ENCODE measurements at places on chromosomes 11 and 22.

GRCh38 chr11:129493746-129494145 is 118.1 kb downstream of the BARX2 start:
- no peak for DNase-seq

GRCh38 chr11:69501891-69502860 is 20.7 kb downstream of the LINC01488 start:
- no peak for DNase-seq

- DNase-seq = no peak
Observed at GRCh38 chr11:65826984-65827735, 6.6 kb upstream of the SNX32 start.

DNA sequence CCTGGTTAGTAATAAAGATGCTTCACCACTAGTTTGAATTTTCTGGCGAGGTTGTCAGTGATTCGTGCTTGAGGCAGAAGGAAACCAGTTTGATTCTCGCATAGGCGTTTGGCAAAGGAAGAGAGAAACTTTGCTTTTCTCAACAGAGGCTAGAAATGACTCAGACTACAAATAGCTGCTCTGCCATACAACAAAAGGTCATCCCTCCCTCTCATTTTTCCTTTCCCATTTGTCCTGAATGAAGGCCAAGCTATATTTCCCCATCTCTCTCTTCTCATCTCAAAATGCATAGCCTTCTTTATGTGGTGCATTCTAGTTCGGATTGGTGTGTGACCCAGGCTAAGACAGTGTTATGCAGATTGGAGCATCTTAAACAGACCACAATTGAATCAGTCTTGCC is 741.4 kb downstream of the NTM start:
- DNase-seq = no peak

DNA sequence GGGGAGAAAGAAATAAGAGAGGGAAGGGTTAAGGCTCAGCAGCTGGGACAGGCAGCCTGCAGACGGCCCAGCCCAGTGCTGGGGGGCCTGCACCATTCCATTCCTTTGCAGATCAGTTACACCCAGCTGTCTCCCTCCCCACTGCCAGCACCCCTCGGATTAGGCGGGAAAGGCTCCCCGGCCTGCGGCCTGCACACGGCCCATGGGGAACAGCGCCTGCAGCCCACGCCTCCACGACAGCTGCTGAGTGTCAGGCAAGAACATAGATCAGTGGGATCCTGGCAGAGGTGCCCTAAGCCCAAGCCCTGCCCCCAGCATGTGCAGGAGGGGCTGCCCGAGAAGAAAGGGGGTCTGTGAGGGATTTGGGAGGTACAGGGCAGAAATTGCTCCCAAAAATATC is 65.8 kb upstream of the MYOD1 start:
- no peak for DNase-seq

DNA sequence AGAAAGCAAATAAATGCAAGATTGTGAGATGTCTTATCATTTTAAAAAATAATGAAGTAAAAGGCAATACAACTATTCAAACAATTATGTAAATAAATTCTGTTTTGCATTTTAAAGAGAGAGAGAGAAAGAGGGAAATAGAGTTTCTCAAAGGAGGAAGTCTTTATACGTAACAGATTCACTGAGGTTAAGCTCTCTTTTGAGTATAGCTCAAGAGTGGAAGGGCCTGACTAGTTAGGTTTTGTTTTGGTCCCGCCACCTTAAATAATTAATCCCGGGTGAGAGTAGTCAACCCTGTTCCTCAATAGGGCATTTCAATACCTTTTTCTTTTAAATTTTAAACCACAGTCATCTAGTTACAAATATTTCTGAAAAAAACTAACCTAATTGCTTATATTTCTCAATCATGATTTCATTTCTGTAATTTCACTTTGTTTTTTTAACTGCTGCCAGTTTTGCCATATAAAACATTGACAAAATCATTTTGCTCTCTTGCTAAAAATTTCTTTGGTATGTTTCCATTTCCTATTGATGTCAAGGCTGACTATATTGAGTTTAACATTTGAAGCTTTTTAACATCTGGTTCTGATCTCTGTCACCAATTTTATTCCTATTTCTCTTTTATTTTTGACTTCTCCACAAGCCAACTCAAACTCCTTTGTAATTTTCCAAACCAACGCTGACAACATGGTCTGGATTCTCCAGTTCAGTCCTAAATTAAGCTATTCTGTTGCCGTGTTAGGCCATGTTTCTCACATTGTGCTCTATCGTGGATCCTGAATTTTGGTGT is 10.3 kb downstream of the OR10D3 start:
- DNase-seq = no peak

DNA sequence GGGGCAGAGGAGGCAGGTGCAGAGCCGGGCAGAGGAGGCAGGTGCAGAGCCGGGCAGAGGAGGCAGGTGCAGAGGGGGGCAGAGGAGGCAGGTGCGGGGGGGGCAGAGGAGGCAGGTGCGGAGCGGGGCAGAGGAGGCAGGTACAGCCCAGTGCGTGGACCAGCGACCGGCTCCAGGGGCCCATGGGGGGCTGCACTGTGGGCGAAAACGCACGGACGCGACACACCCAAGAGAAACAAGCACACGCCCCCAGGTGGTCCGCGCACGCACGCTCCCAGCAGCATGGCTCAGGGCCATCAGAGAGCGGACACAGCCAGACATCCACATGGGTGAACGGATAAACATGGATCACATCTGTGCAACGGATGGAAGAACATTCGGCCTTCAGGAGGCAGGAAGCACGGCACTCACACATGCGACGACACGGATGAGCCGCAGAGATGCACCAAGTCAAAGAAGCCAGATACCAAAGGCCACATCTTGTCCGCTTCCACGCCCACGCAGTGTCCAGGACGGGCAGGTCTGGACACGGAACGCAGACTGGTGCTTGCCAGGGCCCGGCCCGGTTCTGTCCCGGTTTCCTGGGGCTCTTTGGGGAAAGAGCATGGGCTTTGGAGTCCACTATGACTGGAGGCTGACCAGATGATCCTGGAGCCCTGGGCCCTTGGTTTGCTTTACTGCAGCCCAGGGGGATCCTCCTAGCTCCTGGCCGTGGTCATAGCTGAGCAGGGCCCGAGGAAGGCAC is 21.8 kb downstream of the OSBPL5 start:
- no peak for DNase-seq

GRCh38 chr22:39227542-39228272 is 17.1 kb downstream of the PDGFB start:
- DNase-seq = no peak

DNA sequence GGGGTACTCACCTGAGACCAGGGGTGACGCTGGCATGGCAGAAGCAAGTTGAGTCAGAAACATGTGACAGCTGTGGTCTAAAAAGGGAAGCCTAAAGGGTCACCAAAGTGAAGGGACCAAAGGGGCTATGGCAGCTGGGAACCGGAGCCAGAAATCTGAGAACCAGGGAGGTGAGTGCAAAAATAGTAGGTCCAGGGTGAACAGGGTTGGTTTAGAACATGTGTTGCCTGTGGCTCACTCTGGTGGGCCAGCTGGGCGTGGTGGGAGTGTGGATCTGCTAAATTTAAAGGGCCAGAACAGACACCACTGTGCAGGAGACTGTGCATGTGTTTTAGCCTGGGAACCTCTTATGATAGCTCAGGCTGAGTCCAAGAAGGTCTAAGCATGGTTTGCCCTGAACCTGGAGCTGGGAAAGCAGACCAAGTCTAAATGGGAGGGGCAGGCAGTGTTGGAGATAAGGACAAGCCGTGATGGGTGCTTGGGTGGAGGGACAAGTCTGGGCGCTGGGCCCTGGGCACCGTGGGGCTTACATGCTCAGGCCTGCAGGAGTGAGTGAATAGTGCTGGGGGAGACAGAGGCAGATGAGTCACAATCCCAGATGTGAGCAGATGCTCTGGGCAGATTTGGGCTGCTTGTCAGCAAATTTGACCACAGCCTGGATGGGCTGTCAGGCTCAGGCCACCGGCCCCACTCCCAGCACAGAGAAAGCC is 41.4 kb upstream of the ZBED5 start:
- no peak for DNase-seq

DNA sequence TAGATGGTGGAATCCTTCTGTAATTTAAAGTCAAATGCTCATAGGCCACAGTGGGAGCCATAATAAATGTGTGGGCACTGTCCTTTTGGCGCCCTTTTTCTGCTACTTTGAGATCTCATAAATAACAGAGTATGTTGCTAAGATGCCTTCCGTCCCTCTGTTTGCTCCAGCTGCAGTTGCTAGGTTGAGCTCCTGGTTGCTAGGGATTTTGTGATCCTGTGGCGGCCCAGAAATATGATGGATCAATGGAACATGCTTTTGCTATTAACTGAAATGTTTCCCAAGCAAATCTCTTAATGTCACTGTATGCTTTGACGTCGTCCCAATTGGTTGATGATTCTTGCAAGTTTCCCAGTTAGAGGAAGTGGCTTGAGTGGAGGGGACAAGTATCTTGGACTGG is 53.5 kb downstream of the MYO18B start:
- DNase-seq = no peak

- DNase-seq = no peak
Observed at GRCh38 chr11:60914633-60915247, 782 bp downstream of the TMEM109 start.

DNA sequence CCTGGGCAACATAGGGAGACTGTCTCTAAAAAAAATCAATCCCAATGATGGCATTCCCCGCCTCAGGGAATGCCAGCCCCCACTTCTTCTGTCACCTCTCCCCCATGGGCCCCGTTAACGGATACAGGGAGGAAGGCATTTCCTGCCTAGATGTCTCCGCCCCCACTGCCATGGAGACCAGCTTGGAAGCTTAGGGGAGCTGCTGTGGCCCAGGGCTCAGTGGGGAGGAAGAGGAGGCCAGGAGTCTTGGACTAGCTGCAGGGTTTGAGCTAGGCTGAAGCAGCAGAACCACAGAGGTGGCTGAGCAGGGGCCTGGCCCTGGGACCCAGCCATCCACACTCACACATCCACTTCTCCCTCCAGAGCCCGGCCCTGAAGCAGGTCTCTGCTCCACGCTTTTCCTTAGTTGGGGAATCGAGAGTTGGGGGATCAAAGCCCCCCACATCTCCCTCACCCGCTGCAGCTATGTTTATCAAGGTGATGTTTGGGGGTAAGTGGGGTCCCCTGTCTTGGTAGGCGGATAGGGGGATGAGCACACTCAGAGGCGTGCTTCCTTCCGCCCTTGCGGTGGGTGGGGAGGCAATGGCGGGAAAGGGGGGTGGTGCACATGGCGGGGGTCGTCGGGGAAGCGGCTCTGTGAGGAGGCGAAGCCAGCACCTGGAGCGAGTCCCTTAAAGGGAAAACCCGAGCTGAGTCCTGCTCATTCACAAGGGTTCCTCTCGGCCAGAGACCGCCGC is at the start of gene C22orf15:
C22orf15 (plus strand) TSS at position 149 of the 737 bp plus-strand sequence; CDS start at position 466, 317 bp downstream.
- DNase-seq = no peak

GRCh38 chr11:68551223-68551622 is 90.7 kb downstream of the PPP6R3 start:
- no peak for DNase-seq

DNA sequence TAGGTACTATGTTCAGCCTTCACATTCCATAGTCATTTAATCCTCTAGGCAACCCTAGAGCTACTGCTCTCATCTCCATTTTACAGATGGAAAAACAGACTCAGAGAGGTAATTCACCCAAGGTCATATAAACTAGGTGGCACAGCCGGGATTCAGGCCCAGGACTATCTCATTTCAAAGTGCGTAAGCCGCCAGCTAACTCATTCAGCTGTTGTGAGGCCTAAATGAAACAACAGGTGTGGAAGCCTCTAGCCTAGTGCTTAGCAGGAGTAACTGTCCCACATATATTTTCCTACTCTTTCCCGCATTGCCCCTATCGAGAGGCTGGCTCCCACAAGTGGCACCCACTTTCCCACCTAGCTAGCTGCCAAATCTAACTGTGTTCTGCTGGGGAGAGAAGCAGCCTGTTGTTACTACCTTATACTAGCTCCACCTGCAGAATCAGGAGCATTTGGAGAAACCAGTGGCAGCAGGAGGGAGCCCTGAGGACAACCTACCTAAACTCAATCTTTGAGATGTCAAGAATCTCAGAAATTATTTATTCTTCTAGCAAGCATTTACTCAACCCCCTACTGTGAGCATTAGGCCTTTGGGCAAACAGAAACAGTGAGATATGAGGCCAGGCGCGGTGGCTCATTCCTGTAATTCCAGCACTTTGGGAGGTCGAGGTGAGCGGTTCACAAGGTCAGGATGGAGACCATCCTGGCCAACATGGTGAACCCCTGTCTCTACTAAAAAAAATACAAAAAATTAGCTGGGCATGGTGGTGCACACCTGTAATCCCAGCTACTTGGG is 20.9 kb downstream of the PRG3 start:
- DNase-seq = no peak

DNA sequence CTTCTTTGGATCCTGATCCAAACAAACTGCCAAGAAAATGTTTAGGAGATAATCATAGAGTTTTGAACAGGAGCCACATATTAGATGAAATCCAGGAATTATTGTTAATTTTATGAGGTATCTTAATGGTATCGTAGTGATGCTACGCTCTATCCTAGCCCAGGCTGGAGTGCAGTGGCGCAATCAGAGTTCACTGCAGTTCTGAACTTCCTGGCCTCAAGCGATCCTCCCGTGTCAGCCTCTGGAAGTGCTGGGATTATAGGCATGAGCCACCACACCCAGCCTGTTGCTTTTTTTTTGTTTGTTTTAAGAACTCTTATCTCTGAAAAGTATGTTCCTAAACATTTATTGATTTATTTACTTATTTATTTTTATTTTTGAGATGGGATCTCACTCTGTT is 2.4 kb downstream of the GSTT4 start:
- no peak for DNase-seq

GRCh38 chr11:128463371-128463829 is 124.0 kb downstream of the ETS1 start:
- no peak for DNase-seq

- no peak for DNase-seq
Observed at GRCh38 chr22:44139773-44140172, 41.0 kb upstream of the PARVG start.

DNA sequence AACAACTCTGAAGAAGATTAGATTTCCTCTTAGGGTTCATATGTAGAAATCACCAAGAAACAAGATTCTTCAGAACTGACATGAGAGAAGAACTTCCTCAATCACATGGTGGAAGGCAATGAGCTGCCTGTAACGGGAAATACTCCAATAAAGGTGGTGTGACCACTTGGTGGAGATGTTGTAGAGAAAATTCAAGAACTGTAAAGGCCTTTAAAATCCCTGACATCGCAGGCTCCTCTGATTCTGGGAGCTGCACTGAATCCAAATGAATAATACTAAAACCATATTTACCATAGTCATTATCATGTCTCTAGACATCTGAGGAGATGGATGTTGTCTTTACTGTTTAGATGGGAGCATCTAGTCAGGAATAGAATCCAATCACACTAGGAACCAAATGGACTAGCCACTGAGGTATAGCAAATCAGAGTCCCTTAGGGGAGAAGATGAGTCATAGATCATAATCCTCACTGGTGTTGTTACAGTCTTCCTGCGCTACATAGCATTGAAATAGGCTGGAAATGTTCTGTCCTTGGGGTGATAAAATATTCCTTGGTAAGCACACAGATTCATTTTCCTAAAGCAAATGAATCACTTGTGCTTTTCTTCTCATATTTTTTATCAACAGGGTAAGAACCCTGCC is 321.6 kb upstream of the TENM4 start:
- DNase-seq = no peak

- peak; percentile 64 for DNase-seq
Observed at GRCh38 chr11:26276798-26277424, 55.0 kb upstream of the ANO3 start.

All from tibial nerve (tissue), 4 donors.